ENCODE measurements at places on chromosomes 6 and 20.

DNA sequence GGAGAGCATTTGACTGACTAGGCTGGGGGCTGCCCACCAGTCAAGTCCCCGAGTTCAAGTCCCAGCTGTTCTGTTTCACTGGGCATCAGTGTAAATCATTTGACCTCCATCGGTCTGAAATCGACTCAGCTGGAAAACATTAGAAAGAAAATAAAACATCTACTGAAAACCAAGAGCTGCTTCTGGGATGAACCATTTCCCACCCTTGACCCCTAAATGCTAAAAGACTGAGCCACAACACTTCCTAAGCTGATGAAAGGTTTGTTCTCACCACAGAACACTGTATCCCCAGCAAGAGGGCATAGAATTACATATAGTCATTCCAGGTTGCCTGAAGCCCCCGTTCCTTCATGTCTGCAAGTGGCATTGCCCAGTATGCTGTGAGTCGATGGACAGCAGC lies 237.0 kb upstream of the TAB2 start:
- no peak for DNase-seq

DNA sequence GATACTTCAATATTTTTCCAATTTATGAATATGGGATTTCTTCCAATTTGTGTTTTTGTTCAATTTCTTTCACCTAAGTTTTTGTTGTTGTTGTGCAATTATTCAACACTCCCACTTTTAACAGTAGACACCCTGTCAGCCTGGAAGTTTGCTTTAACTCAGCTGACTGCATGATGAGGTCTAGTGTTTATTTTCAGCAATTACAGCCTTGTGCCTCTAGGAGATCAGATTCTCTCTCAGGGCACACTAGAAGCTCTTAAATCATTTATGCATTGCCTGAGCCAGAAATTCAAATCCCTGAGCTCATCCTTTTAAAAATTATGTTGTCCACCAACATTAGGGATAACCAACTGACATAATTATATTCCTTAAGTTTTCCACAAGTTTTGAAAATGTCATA lies 85.7 kb downstream of the MRAP2 start:
- DNase-seq = no peak

DNA sequence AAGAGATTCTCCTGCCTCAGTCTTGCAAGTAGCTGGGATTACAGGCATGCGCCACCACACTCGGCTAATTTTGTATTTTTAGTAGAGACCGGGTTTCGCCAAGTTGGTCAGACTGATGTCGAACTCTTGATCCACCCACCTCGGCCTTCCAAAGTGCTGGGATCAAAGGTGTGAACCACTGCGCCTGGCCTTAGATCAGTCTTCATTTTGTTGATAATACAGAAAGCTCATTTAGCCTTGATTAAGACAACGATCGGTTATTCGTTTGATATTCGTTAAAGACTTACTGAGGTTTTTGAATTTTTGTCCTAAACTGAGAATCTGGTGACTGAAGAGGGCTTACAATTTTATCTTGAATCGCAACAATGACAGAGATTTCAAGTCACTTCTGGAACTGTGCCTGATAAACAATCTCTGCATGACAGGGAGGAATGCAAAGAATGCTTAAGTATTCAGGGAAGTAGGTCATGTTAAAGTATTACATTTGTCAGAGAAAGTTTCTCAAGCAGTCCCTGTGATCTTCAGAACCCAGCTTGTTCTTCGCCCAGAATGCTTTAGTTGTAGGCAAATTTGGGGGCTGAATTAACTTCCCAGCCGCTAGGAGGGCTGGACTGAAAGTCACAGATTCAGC lies 14.8 kb downstream of the AKAP12 start:
- peak; percentile 21 for DNase-seq

- DNase-seq = no peak
Measured at GRCh38 chr20:15703171-15703911, 869.9 kb downstream of the KIF16B start.

GRCh38 chr6:36769676-36770499 lies 69.4 kb downstream of the CPNE5 start:
- no peak for DNase-seq

- DNase-seq = no peak
Measured at GRCh38 chr6:20655317-20655716, 121.1 kb downstream of the CDKAL1 start.

- DNase-seq = no peak
Measured at GRCh38 chr6:161696801-161697200, 422.9 kb upstream of the AGPAT4 start.

DNA sequence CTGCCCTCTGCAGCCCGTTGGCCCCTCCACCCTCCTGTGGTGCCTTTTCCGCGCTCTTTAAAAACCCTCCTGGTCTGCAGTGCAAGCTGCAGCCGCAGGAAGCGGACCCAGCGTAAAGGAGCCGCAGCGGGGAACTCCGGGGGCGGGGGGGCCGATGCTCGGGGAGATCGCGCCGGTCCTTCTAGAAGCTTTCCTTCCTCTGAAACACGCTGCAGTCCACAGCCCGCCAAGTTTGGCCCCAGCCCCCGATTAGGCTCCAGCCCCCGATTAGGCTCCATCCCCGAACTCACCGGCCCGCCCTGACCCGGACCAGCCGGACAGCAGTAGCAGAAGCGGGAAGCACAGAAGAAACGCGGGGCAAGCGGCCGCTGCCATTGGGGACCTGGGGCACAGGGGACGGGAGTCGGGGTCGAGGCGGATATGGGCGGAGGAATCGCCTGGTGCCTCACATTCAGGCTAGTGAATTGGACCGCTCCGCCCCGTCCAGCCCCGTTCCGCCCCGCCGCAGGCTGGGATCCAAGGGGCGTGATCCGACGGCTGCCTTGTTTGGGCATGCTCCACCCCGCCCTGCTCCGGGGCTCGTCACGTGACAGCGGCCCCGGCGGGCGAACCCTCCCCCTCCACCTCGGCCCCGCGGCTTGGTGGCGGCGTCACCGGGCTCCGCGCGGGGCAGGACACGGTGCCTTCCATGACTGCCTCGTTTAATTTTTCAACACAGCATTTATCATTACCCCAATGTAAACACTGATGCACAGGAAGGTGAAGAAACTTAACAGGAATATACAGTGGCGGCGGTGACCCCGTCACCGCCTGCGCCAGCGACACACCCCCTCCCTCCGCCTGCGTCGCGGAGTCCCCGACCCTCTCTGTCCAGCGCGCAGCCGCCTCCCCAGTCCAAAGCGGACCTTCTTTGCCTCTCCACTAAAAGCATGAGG lies 20.3 kb downstream of the RAET1L start:
- DNase-seq = peak; percentile 92

DNA sequence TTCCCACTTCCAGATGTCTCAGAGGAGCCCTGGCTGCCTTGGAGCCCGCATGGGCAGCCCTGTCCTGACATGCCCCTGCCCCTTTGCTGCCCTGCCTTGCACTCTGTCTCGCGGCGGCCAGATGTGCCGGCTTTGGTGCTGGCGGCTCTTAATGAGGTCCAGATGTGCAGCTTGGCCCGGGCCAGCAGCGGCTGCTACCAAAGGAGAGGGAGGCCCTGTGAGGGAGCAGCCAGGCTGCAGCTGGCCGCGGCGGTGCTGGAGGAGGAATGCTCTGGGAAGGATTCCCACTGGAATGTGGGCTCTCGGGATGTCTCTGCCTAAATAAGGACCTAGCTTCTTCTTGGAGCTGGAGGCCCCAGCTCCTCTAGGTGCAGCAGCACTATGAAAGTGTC lies 72.4 kb downstream of the FGD2 start:
- no peak for DNase-seq

DNA sequence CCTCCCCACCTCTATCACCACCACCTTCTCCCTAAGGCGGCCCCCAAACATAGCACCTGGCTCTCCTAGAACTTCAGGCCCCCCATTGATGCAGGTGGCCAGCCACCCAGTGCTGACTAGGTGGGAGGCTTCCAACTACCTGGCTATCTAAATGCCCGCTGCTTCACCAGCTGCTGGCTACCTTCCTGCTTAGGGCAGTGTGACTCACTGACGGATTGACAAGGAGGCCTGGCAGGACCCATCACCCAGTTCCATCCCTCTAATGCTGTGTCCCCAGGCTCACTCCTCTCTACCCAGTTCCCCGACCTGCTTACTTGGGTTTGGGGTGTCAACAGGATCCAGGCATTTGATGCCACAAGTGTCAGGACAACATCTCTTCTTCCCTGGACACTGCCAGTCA lies 1.1 kb downstream of the SLPI start:
- DNase-seq = no peak

- DNase-seq = no peak
Measured at GRCh38 chr6:24919056-24919892, 16.5 kb downstream of the RIPOR2 start.

DNA sequence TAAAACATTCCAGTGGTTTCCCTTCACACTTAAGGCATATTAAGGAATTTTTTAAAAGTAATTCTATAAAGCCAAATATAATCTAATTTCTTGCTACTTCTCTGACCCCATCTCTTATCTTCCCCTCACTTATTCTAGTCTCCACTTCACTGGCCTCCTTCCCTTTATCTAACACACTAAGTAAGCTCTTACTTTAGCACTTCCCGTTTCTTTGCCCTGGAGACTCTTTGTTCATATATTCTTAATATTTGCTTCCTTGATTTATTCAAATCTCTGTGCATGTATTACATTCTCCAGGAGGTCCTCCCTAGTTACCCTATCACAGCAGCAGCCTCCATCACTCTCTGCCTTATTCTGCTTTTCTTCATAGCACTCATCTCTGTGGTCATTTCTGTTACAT lies 20.3 kb downstream of the GTPBP2 start:
- DNase-seq = no peak

GRCh38 chr6:154430481-154430919 lies 73.9 kb upstream of the IPCEF1 start:
- DNase-seq = no peak

DNA sequence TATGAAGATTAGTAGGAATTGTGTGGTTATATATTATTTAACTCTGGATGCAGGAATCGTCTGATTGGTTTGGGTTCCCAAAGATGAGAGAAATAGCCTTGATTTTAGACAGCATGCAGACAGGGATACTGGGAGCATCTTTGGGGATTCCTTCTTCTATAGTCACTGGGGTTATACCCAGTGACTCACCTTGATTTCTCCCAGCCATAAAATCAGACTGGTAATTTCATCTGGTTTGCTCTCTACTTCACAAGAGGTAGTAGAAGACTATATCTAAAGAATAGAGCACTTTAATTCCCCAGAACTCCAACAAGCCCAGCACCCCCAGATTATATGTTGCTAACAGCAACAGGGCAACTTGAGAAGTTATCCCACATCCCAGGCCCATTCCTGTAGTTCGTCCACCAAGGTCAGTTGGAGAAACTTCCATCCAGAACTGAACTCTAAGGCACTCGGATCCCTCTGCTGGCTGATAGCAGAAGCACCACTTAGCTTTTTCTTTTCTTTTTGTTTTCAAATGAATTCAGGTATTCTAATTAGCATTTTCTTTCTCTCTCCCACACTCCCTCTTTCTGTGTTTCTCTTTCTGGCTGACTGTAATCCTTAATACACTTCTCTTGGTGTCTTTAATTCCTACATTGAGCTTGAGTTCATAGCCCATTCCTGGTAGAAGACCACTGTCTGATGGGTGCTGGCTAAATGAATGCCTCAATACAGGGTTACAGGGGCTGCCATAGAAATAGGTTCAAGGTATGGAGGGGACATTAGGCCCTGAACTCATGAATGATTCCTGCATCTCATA lies 20.4 kb upstream of the EFHC1 start:
- peak; percentile 59 for DNase-seq

GRCh38 chr20:3013771-3014170 lies 29.7 kb upstream of the GNRH2 start:
- DNase-seq = no peak

DNA sequence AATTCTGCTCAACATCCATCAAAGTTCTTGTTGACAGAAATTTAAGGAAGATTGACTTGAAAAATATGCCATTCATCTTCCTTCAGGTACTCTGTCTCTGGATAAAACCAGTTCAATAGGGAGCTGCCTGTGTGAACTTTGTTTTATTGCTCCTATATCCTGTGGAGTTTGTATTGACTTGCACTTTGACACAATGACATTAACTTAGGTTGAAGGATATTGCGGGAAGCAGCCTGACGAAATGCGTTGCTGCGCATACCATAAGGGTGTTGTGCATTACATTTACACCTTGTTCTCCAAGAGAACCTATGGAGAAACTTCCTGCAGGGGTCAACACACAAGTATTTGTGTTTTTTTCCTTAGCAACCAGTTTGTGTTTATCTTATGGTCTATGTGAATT lies 185.4 kb upstream of the GRIK2 start:
- DNase-seq = no peak

- DNase-seq = no peak
Measured at GRCh38 chr6:120938164-120938875, 396.0 kb downstream of the TBC1D32 start.

DNA sequence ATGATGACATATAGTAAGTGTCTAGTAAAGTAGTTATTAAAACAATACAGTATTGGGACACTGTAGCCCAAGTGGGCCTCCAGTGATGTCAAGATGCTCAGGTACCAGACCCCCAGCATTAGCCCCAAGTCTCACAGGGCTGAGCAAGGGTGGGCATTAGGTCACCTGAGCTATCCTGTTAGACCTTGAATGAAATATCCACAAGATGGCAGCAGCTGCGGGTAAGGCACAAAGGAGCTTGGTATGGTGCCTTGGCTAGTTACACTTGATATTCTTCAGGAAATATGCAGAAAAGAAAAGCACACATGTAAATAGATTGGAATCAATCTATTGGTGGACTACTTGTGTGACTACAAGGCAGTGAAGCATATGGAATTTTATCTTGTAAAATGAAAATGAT lies 701.8 kb upstream of the ADGRB3 start:
- DNase-seq = peak; percentile 13

DNA sequence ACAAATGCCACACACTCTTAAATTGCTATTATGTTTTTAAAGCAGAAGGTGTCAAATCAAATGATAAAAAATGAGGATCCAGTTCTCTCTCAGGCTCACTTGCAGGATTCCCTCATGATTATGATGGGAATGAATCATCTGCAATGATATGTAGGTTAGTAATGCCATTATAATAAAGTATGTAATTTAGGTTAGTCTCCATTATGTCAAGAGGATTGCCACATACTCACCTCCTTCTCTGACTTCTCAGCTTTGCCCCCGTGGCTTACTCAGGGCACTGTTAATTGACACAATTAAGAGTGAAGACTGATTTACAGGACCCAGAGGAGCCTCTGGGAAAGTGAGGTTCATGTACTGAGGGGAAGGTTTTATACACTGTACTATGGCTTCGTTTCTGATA lies 591.7 kb upstream of the NRSN1 start:
- DNase-seq = no peak

DNA sequence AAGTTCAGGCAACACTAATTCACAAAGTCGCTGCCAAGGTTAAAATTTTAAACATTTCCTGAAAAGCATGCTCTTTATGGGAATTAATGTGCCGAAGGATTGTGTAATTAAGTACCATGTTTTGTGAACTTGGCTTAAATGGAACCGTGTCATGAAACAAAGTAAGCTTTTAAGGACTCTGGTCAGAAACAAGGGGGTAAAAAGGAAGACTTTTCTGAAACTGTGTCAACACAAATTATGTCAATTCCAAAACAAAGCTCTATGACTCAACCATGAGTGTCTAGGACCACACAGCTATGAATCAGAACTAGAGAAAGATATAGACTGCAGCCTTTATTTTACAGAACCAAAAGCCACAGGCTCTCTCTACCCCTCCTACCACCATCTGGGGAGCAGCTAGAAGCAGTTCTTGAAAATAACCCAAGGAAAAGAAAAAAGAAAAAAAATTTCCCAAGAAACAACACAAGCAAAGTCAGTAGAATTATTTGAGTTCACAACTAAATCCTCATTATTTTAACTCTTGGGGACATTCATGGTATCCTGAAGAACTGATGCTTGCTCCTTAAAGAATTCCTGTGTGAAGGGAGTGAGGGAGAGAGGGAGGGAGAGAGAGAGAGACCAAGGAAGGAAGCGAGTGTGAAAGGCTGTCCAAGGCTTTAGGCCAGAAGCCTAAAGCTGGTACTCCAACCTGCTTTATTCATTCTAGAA lies 81.9 kb downstream of the ZMYND8 start:
- DNase-seq = no peak

All from HAP-1 (cell line).